Myometrial cell (primary cell): ENCODE measurements at places on chromosomes 2 and 18. TPM values are rescaled to one million over a fixed set of nuclear protein-coding genes. Genes with fewer than 3 reads are reported as not detected.

FTCDNL1 gene
- 0.18 and 0.58 TPM in 2 replicates for total RNA-seq

MERTK gene
- total RNA-seq: not detected in 2 replicates

CABYR gene
- total RNA-seq: 4.0 and 15.1 TPM in 2 replicates

CNGA3 gene
- not detected in 2 replicates for total RNA-seq

DPYSL5 gene
- under 0.01 TPM in 1 of 2 replicates, not detected in the other for total RNA-seq

DOK1 gene
- 23.9 and 30.3 TPM in 2 replicates for total RNA-seq

ATP8B1 gene
- 8.9 and 9.2 TPM in 2 replicates for total RNA-seq

AGXT gene
- total RNA-seq: not detected in 2 replicates

LCT gene
- 0.29 TPM in 1 of 2 replicates, not detected in the other for total RNA-seq

NFU1 gene
- total RNA-seq: 61.7 and 66.8 TPM in 2 replicates

SOWAHC gene
- 6.1 and 7.1 TPM in 2 replicates for total RNA-seq

NT5C1B gene
- total RNA-seq: not detected in 2 replicates

KIAA2012 gene
- not detected in 2 replicates for total RNA-seq

ORC4 gene
- total RNA-seq: 42.7 and 63.3 TPM in 2 replicates

GREB1L gene
- 0.89 and 1.2 TPM in 2 replicates for total RNA-seq
